ENCODE measurements at places on chromosomes 2 and 18.

DNA sequence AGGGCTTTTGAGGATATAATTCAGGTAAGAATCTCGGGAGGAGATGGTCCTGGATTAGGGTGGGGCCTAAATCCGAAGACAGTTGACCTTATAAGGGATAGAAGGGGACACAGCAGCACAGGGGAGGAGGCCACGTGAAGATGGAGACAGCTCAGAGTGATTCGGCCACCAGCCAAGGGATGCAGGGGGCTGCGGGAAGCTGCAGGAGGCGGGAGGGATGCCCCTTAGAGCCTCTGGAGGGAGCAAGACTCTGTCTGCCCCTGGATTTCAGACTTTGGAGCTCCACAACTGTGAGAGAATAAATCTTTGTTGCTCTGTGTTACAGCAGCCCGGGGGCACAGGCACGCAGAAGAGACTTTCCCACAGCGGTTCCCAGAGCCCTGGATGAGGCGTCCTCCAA, 143.7 kb downstream of the ASB1 start:
- DNase-seq = no peak

- DNase-seq = no peak
Observed at GRCh38 chr2:108271691-108272253, 16.9 kb upstream of the SULT1C2 start.

- no peak for DNase-seq
Observed at GRCh38 chr2:47057687-47058002, 97.5 kb downstream of the STPG4 start.

DNA sequence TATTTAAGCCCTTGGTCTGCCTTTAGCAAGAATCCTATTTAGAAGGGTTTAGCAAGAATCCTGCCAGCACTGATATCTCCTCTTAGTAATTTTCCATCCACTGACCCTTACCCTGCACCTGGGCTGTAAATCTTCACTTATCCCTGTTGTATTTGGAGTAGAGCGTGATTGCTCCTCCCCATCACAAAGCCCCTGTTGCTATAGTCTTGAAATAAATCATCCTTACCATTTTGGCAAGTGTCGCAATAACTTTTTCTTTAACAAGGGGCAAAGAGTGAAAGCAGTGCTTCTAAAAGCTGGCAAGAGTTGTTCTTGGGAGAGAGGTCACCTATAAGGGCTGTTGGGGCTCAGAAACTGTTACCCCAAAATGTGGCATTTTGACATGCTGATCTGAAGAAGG, 3.7 kb upstream of the SCTR start:
- DNase-seq = no peak

GRCh38 chr2:191043438-191043837, 29.5 kb upstream of the STAT1 start:
- no peak for DNase-seq

- no peak for DNase-seq
Observed at GRCh38 chr2:234393354-234393753, 103.5 kb downstream of the ARL4C start.

DNA sequence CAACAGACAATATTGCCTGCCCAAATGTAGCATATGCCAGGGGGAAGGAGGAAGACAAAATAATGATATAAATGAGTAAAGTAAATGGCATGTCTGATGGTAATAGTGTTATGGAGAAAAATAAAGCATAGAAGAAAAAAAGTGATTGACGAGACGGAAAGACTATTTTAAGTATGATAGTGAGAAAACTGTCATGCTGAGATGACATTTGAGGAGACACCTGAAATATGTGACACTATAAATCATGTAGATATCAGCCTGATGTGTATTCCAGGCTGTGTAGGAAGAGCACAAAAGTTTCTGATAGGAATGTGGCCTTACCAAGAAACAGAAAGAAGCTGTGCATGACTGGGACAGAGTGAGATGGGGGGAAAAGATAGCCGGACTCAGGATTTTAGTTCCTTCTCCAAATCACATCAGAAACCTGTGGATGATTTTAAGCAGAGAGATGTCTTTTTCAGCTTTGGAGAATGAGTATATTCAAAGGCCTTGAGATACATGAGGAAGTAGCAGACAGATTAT, 387.3 kb upstream of the SYT4 start:
- no peak for DNase-seq

DNA sequence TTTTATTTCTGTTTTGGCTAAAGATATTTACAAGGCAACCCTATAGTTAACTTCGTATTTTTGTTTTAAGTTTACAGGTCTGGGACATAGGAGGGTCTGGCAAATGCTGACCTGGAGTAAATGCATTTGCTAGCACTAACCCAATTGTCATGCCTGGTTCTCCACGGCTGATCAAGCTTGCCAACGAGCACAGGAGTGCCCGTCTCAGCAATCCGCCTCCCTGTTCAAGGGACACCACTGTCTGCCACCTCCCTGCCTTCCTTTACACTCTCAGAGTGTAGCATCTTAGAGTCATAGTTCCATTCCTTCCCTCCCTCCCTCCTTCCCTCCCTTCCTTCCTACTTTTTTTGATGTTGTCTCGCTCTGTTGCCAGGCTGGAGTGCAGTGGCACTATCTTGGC, 104.6 kb downstream of the PLEKHM3 start:
- DNase-seq = no peak

DNA sequence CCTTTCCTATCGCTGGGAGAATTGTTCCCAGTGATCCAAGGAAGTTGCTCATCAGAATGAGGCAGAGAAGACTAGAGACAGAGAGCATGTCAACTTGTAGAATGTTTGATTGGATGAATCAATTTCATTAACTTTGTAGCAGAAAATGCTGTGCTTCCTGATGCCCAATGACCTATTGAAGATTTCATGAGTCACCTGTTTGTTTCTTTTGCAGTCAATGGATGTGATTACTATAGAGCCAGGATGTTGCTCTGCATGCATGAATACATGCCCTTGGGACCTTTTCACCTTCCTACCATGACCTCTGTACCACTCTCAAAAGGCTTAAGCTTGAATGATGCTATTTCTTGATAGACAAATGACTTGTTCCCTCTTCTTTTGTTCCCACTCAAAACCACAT, 23.3 kb downstream of the SCG2 start:
- no peak for DNase-seq

GRCh38 chr18:49381267-49381845, 79.1 kb downstream of the DYM start:
- no peak for DNase-seq

DNA sequence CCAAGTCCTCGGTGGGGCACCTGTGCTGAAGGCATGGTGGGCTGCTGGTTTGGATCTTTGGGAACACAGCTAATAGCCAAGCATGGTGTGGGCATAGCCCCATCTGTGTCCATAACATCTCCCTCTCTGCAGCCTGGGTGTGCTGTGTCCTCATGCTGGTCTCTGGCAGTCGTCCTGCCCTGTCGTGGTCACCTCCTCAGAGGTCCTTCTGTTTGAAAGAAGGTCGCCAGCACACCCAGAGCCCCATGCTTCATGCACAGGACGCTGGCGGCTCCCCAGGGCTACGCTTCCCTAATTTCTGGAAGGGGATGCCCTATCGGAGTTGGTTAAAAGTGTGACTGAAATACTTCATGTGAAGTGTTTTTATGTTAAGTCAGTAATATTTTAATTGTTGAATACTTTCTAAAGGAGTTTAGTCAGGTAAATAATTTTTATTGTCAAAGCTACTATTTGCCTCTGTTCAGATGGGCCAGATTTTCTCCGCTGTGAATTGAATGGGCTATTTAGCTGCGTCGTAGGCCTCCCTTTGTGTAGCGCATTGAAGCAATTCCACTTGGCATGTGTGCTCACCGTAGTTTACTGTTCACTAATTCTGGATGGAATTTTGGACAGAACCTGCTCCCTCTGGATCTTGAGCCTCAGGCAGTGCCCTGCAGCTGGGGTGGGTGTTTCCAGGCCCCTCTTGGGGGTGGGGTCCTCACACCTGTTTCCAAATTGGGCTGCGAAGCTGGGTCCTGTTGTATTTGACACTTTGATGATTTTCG, 81.9 kb downstream of the WDSUB1 start:
- no peak for DNase-seq

GRCh38 chr18:76463358-76463757, 31.7 kb downstream of the ZNF516 start:
- DNase-seq = no peak

GRCh38 chr2:140873915-140874531, 1256.8 kb downstream of the LRP1B start:
- DNase-seq = no peak

- DNase-seq = no peak
Observed at GRCh38 chr2:211957799-211958198, 580.8 kb downstream of the ERBB4 start.

DNA sequence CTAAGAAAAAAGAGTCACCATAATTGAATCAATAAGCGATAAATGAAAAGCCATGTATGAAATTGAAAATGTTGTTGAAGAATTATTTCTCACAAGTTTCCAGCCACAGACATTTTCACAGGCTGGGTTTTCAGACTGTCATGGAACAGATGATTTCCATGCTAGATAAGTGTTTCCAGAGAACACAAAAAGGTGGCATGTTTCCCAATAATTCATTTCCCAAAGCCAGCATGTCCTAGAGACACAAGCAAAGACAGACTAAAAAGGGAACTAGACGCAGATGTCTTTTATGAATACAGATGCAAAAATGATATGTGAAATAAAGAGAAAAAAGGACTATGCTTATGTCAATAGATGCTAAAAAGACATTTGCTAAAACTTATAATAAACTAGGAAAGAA, 255.1 kb downstream of the EIPR1 start:
- DNase-seq = no peak

DNA sequence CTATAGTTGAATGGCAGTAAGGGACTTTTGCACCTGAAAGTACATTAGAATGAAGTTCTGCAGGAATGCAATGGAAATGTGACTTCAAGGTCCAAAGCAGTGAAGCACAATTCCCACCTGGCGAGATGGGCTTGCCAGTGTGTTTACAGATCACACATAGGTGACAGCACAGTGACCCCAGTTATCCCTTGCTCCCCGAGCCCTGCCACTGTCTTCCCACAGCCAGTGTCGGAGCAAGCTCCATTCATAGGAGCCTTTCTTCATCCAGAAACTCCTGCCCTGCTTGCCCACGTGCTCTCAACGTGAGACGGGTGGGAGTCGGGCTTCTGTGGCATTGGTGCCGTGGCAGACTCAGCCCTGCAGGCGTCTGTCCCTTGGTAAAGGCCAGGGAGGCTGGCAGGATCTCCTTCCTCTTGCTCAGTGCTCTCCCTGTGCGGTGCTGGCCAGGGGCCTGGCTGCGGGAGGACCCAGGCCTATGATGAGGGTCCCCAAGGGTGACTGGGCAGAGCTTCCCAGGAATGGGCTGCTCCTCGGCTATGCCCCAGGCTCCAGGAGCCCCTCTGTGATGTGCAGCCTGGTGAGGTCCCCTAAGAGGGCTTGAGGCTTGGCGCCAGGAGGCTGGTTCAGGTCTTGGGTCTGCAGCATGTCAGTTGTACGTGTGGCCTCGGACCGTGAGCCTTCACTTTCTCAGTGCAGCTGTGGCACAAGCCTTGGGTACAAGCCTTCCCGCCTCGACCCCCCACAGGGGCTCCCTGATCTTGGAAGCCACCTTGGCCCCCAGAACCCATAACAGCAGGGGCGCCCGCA, 40.2 kb downstream of the SNED1 start:
- no peak for DNase-seq

GRCh38 chr18:53544917-53545316, 679.6 kb downstream of the MBD2 start:
- DNase-seq = no peak

GRCh38 chr2:8606226-8606625, 75.6 kb upstream of the ID2 start:
- DNase-seq = no peak

DNA sequence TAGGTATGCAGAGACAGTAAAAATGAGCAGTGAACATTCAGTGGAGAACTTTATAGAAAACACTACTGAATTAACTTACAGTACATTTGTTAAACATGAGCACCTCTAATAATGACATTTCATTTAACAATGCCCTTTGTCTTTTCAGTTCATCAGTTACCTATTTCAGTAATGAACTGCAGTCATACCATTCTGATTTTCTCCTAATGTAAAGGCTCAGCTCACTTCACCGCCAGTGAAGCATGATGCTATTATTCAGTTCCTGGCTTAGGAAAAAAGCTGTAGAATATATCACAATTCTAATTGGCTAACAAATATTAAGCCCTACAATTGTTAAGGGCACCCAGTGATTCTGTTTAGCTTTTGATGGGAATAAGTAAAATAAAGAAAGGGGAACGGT, 37.1 kb upstream of the CCDC93 start:
- no peak for DNase-seq

DNA sequence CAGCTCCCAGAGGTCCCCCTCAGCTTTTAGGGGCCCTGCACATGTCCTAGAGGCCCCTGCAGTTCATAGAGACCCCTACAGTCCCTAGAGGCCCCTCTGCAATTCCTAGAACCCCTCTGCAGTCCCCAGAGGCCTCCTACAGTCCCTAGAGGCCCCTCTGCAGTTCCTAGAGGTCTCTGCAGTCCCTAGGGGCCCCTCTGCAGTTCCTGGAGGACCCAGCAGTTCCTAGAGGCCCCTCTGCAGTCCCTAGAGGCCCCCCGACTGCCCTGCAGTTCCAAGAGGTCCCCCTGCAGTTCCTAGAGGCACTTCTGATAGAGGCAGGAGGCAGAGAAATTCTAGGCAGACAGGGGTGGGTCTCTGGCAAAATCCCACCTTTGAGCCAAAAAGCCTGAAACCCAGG, 35.4 kb downstream of the MC2R start:
- DNase-seq = no peak

GRCh38 chr2:138475277-138475776, 26.2 kb upstream of the SPOPL start:
- no peak for DNase-seq

DNA sequence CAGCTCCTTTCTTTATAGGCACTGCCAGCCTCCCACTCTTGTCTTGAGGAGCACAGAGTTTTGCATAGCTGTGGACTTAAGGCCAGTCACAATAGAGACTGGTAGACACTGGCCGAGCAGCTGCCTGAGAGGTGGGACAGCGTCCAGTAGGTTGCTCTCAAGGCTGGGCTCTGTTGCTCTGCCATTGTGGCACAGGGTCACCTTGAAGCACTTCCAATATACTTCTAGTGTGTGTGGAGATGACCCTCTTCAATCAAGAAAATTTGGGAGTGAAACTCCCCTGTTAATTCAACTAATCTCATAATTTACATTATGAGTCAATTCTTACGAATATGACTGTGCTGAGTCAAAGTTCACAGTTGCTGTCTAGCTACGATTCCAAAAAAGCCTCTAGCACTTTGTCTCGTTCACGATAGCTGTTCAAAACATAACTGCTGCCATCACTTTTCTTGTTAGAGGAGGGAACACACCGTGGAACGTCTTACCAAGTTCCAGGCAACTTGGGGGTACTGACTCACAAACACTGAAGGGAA, 636.2 kb downstream of the EPHA4 start:
- no peak for DNase-seq

- DNase-seq = no peak
Observed at GRCh38 chr2:30872797-30873196, 65.6 kb upstream of the CAPN13 start.

- no peak for DNase-seq
Observed at GRCh38 chr2:61357681-61358080, 113.2 kb downstream of the USP34 start.

- DNase-seq = no peak
Observed at GRCh38 chr2:149597050-149597667, 9.6 kb upstream of the MMADHC start.

All from effector memory CD4-positive, alpha-beta T cell (primary cell).